ENCODE measurements at places on chromosomes 2 and 18.

DNA sequence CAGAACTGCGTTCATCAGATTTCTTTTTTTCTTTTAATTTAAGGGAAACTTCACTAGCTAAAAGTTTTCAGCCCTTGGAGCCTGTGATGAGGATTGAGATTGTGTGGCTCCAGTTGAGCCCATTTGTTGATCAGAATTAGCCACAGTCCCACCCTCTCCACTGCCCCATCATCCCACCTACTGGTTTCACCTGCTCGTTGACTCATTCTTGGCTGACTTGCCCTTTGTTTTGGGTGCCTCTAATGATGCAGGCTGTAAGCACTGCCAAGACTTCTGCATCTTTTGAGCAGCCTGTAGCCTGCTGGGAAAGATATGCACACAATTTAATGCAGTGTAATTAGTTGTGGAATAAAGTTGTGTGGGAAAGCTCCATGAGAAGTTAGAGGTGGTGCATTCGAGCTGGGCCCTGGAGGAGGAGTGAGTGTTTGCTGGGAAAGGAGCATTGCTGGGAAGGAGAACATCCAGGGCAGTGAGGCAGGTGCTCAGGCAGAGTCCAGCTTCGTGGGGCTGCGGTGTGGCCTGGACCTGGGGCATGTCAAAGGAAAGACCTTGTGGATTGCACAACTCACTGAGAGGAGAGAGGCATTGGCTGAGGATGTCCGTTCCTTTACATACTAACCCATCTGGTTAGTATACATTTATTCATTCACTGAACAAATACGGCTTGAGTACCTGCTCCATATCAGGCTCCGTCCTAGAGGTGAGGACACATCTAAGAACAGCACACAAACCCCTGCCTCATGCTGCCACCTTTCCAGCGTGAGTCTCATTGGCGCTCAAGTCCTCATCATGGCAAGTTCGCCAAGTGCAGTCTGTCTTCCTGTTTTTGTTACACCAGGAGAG, 18.2 kb downstream of the ASPRV1 start:
- DNase-seq: no peak

- no peak for DNase-seq
Measured at GRCh38 chr2:176826356-176826755, 386.2 kb upstream of the HNRNPA3 start.

- no peak for DNase-seq
Measured at GRCh38 chr2:28620291-28620793, 124.5 kb downstream of the PLB1 start.

DNA sequence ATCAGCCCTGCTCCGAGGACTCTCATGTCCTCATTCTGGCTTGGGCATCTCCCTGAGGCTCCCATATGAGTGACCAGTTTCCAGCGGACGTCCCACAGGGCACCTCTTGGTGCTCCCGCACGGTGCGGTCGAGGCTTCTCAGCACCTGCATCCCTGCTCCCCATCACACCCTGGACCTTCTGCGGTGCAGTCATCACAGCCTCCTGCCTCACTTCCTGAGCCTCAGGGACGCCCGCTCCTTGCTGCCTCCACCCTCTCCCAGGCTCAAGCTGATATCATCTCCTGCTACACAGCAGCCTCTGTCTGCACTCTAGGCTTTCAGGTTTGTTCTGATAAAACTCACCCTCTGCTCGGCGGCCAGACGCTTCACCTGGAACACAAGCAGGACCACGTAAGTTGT, 185.0 kb downstream of the TMEM18 start:
- DNase-seq: no peak

GRCh38 chr2:133553251-133553650, 15.0 kb downstream of the NCKAP5 start:
- no peak for DNase-seq

DNA sequence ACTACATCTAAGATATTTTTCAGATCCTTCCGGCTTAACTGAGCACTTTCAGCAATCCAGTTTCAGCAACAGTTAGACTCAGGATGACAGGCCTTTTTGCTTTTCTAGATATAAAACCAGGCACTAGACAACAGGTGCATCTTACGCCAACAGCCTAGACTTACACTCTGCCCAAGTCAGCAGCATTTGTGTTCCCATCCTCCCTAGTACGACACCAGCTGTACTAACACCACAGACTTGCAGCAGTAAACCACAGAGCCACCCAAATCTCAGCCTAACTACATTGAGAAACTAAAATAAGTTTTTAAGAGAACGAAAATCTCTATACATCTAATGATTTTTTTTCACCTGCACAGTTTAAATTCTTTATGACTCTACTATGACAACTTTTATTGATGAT, 89.9 kb upstream of the DNMT3A start:
- no peak for DNase-seq

- DNase-seq: no peak
Measured at GRCh38 chr18:55264108-55264507, 304.8 kb upstream of the CCDC68 start.

- DNase-seq: no peak
Measured at GRCh38 chr2:176934131-176934530, 278.5 kb upstream of the HNRNPA3 start.

DNA sequence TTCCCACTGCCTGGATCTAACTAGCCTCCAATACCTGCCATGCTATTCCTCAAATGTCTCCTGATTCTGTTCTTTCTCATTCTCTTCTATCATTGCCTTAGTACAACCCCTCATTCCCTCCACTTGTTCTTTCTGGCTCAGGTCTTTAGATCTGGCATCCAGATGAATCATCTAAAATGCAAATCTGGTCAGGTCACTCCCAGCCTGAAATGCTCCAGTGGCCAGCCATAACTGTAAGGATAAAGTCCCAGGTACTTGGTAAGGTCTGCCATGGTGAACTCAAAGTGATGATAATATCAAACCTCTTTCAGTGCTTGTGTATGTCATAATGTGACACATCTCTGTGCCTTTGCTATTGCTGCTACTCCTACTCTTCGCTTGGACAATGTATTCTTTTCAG, 2.9 kb upstream of the SNRNP27 start:
- DNase-seq: no peak

Data from fibroblast of skin of left quadriceps (primary cell).